ENCODE measurements at places on chromosomes 3 and 15.

DNA sequence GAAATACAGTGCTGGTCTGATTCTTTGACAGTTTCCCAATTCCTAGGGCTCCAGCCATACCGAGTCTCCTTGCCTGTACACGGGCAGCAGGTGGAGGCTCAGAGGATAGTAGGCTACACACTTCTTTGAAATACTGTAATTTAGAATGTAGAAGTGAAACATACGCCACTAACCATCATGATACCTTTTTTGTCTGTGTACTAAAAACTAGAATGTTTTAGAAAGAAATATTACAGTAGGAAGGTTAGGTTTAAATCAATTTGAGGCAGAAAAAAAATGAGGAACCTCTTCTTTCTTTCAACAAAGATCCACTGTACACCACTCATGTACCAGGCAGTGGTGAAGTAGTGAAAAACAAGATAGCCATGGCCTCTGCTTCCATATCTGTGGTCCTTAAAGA lies 354.7 kb downstream of the MCTP2 start:
- no peak for DNase-seq

DNA sequence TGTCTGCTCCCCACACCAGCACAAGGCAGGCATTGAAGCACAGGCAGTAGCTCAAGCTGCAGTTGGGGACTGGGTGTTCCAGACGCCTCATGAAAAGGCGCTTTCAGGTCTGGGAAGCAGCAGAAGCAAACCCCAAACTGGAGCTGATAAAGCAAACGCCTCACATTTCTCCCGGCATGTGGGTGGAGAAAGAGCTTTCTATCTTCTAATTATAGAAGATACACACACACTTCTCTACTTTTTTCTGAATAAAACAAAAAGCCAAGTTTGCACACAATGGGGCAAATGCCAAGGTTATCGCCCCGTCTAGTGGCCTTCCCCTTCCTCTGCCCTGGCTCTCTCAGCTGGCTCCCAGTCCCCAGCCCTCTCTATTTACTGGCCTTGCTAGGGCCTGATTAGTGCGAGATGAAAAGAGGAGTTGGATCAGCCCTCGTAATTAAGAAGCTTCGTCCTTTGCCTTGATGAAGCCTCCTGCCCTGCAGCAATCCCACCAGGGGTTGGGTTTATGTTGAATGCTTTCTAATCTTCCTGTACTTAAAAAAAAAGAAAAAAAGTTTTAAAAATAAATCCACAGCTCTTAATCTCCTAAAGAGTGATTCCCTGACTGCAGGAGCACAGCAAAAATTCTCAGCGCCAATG lies 120.2 kb downstream of the MEGF11 start:
- DNase-seq, result no peak

DNA sequence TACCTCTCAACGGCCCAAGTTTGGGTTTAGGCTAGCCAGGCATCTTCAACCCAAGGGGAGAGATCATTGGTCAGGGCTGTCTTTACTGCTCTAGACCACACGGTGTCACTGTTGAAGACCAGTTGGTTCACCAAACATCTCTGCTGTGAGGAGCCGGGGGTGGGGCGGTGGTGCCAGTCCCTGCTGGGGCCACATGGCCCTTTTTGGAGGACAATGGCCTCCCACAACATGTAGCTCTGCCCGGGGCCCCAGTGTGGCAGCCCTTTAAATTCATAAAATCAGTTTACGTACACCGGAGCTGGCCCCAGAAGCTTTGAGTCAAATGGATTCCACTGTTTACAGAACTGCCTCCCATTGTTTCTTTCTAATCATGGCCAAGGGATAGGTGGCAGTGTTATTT lies 19.1 kb upstream of the TM4SF18 start:
- no peak for DNase-seq

DNA sequence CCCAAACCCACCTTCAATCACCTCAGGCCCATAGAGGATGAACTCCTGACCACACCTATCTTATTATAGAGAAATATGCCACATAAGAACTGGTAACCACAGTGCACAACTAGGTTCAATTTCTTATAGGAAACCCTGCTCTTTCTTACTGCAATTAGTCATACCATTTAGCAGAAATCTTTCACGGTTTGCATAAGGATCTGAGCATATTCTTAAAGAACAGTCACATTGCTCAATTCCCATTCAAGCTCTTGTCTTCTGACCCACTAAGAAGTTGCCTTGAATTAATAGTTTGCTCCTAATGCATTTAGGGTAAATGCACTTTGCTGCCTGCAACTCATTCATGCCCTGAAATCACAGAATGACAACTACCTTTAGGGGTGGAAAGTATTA lies 9.2 kb downstream of the ERC2 start:
- DNase-seq, result no peak

DNA sequence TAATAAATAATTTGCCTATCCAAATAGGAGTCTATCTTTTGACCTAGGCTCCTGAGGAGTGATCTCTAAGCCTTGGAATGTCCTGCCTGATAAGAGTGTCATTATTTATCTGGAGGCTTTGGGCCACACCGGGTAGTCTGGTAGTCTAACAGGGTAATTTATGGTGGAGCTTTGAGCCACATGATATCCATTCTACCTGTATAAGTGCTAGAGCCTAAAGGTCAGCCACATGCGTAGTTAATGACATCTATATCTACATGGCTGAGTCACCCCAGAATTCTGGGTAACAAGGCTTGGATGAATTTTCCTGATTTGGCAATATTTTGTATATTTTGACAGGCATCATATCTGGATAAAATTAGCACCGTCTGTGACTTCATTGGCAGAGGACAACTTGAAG lies 681.4 kb downstream of the MCTP2 start:
- DNase-seq, result no peak

GRCh38 chr3:25287291-25287884 lies 140.7 kb upstream of the RARB start:
- DNase-seq, result no peak

DNA sequence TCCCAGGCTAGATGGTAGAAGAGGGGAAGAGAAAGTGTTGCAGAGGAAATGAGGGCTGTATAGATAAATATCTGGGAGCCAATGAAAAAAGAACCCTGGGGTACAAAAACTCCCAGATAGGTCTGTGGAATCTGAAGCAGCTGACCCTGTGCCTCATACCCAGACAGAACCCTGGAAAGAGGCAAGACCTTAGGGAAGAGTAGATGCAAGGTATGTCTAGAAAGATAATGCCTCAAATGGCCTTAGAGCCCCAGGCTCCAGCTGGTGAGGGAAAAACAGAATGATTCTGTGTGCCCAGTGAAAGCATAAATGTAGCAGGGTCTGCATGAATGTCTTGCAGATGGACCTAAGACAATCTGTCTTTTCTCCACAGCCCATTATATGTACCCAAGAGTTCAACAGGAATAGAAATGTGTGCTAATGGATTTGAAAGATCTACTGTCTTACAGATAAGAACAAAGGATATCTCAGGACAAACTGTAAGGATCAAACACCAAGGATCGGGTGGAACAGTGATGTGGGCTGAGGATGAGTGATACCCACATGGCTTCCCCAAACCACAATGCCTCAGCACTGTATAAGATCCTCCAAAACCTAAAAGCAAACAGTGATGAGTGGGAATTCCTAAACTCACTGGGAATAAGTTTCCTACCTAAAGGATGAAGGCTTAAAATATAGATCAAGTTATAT lies 58.8 kb downstream of the NCEH1 start:
- DNase-seq, result no peak

DNA sequence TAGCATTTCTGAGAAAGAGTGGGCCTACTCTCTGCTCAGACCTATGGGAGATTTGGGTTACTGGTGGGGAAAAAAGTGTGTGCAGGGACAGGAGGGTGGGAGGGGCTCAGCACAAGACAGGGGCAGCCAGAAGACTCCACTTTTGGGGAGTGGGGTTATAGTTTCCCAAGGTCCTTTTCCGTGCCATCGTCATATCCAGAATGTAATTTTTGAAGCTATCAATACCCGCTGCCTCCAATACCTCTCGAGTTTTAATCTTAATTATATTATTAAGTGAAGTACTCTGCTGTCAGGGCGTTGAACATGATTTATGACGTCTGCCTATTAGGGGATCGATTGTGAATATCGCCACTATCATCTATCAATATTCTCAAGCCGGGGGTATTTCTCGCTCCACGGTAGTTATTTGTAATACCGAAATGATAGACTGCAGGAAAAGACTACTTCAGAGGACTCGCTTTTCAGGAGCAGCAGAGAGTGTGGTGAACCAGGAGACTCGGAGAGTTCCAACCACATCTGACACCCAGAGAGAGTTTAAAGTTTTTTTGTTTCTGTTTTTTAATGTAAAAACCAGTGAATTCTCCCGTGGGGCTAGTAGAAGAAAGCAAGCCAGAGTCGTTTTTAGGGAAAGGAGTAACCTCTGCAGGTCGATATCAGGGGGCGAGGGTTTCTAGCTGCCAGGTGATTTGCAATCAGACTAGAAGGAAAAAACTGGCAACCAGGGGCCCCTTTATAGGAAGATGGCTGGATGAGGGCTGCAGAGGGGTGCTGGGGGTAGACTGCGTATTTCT lies 20.6 kb downstream of the NR2F2 start:
- DNase-seq, result no peak

- DNase-seq, result no peak
Observed at GRCh38 chr3:134081211-134081610, 51.5 kb upstream of the SLCO2A1 start.

- no peak for DNase-seq
Observed at GRCh38 chr15:76057332-76058000, 2.3 kb upstream of the TMEM266 start.

- DNase-seq, result no peak
Observed at GRCh38 chr15:68080334-68080733, 26.2 kb downstream of the PIAS1 start.

GRCh38 chr3:186630950-186631641 lies 9.1 kb upstream of the FETUB start:
- no peak for DNase-seq

DNA sequence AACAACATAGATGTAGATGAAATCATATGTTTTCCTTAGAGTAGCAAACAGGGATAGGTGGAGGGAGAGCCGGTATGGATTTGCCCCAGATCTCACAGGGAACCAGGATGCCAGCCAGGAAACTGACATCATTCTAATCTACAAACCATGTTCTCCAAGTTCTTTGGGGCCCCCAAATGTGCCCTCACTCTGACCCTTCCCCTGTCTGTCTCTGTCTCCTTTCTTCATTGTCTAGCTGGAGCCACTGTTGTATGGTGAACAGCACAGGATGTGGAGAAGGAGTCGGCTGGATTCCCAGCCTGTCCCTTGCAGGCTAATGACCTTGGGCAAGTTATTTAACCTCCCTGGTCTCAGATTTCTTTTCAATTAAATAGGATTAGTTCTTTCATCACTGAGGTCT lies 962 bp downstream of the ATP13A5 start:
- no peak for DNase-seq

DNA sequence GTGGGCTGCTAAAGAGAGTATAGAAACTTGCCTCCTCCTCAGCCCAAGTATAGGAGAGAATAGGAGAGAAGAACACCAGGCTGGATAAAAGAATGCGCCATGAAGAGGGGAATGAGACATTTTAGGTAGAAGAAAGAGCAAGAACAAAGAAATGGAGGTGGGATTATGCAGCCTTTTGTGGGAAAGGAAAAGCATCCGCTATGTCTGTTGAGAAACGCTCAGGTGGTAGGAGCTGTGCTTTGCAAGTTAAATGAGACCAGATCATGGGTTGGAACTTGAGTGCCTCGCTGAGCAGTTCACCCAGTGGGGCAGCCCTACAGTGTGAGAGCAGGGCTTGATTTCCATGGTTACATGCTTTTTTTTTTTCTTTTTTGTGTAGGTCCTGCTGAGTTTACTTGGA lies 11.5 kb upstream of the RTP1 start:
- DNase-seq, result no peak

Measured in fibroblast of skin of left biceps (primary cell).